ENCODE measurements at places on chromosomes 13 and 19.

DNA sequence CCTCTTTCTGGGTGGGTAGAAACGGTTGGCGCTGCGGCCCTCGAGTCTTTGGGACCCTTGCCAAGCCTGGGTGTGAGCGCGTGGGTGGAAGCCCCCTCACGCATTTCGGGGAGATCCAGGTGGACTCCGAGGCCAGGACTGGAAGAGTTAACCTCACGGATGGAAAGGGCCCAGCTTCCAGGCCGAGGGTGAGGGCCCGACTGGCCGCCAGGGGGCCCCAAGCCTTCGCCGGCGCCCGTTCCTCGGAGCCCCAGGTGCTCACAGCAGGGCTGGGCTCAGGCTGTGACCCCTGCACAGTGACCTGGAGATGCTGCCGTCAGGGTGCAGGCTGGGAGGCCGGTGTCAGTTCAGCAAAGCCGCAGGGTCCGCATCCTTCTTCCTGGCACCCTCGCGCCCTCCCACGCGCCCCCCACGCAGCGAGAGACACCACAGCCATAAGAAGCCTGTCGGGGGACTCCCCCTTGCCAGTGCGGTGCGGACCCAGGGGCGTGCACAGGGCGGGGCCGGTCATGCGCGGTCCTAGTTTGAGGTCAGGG is 34.2 kb upstream of the TMEM255B start:
- peak; percentile 79 for DNase-seq

- DNase-seq, result no peak
These were observed 102.8 kb downstream of the TEX29 start for GRCh38 chr13:111423168-111423785.

- DNase-seq, result no peak
These were observed 10.8 kb downstream of the KRI1 start for GRCh38 chr19:10554760-10555609.

DNA sequence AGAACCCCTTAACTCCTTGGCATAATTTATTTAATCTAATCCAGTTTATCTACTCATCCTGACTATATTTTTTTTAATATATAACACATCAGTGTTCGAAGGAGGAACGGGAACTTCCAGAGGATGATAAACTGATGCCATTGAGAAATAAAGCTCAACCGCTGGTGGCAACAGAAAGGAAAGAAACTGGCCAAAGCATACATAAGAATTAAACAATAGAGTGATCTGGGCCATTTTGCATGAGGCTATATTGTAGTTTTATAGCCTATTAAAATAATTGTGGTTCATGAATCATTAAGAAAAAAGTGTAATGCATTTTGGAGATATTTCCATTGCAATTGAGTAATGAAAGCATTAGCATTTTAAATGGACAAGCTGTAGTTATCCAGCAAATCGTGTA is 94.2 kb downstream of the FRY start:
- no peak for DNase-seq

DNA sequence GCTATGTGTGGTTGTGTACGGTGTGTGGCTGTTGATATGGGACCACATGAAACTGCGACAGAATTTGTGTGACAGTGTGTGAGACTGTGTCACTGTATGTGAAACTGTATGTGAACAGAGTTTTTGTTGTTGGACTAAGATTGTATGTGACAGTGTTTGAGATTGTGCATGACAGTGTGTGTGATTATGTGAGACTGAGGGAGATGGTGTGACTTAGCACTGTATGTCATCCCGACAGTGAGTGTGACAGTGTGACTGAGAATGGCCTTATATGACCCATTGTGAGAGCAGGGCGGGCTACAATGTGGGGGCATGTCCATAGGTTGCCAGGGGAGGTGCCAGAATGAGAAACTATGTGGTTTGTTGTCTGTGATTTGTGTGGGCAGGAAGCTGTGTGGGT is 930 bp downstream of the ZNF583 start:
- DNase-seq, result no peak

GRCh38 chr13:51291341-51291740 is 48.1 kb upstream of the SERPINE3 start:
- no peak for DNase-seq

DNA sequence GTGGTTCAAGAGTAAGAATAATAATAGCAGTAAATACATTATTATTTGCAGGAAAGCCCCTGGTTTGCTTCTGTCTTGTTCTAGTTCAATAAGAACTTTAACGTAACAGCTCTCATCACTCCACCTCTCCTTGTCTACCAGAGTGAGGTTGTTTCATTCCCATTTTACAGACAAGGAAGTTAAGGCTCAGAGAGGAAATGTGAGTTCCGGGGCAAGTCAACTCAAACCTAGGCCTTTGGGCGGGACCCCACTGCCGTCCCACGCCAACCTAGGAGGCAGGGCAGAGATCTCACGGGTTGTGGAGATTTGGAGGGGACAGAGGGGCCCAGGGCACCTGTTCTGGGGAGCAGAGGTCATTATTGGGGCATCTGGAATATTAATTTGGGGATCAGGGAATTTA is 1.5 kb downstream of the MAP4K1 start:
- no peak for DNase-seq

DNA sequence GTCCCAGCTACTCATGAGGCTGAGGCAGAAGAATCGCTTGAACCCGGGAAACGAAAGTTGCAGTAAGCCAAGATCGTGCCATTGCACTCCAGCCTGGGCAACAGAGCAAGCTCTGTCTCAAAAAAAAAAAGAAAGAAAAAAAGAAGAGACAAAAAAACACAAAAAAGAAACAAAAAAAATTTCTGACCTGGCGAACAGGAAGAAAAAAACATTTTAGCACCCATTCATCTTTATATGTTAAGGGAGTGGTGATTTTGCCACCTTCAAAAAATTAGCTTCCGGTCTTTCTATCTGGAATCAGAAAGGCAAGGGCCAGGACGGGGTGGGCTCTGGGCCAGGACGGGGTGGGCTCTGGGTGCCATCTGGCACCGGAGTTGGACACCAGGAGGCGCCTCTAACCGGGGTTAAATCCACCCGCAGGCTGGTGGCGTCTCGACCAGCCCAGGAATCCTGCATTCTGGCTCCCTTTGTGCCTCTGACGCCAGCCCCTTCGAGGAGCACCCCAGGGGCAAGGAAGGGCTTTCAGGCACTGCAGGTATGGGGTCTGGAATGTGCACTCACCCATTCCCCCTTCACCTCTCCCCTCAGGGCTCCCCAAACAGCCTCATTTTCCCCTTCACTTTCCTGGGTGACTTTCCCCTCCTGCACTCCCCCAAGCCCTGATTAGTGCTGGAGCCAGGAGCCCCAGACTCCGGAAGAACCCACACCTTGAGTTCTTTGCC is 10.4 kb upstream of the ZSWIM4 start:
- DNase-seq, result peak; percentile 68

GRCh38 chr13:31029102-31029501 is 96.6 kb downstream of the TEX26 start:
- no peak for DNase-seq

- no peak for DNase-seq
These were observed 1.3 kb downstream of the FARP1 start for GRCh38 chr13:98144027-98144741.
